ENCODE measurements at places on chromosomes 3 and 15.

GRCh38 chr3:127078626-127079025 lies 95.7 kb downstream of the PLXNA1 start:
- no peak for DNase-seq

GRCh38 chr3:139718415-139718814 lies 40.6 kb upstream of the NMNAT3 start:
- DNase-seq, result no peak

- no peak for DNase-seq
Observed at GRCh38 chr3:141152130-141152529, 79.5 kb upstream of the PXYLP1 start.

DNA sequence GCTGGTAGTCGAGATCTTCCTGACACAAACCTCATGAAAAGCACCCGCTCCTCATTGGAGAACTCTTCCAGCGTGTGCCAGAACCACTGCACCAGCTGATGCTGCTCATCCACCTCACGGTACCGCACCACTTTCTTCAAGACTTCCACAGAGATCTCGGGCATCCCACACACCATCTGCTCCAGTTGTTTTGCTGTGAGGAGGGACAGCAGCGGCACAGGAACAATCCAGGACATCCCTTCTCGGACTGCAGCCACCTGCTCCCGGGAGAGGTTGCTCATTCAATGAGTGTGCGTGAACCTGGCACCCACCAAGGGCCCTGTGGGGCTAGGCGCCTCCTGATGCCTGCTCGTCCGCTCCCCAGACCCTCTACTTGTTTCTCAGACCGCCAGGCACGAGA lies 15.1 kb downstream of the FBXL22 start:
- no peak for DNase-seq

DNA sequence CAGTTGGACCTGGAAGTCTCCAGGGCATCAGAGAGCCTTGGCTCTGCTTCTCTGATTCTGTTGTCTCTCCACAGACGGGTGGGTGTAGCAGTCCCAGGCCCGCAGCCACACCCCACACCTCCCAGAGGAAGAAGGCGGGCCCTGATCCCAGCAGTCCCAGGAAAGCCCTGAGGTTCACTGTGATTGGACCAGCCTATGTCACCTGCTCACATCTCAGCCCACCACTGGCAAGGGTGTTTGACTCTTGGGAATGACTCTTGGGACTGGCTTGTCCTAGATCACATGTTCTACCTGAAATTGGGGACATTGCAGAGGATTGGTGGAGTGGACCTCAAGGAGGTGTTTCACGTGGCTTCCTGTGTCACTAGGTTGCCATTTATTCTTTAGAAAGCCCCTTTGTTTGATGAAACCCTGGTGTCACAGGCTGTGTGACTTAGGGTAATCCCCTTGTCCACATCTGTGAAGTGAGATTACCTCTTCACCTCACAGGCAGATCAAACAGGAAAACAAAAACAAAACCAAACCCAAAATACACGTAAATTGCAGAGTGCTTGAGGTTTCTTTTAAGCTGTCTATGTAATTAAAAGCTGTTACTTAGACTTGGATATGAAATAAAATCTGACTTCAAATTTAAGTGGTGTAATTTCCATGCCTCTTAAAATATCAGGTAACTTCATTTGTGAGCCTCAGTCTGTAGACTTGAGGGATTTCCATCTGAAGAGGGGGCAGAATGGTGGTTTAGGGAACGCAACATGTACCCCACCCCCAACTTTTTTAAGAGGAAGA lies 26.7 kb downstream of the FLNB start:
- peak; percentile 90 for DNase-seq

DNA sequence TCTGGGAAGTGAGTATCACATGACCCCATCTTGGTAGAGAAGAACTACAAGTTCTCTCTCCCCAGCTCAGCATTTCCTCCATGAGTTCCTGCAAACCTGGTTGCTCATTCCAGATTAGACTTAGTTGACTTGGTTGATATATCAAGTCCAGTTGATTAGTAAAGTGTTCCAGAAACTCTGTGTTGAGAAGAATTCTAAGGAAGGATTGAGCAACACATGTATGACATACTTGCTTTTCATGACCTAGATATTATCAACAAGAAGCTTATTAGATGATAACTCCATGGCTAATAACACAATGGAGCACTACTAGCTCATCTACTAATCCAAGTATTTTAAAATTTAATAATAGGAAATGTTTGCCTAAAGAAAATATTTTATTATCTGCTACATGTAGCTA lies 6.4 kb upstream of the EID1 start:
- no peak for DNase-seq

DNA sequence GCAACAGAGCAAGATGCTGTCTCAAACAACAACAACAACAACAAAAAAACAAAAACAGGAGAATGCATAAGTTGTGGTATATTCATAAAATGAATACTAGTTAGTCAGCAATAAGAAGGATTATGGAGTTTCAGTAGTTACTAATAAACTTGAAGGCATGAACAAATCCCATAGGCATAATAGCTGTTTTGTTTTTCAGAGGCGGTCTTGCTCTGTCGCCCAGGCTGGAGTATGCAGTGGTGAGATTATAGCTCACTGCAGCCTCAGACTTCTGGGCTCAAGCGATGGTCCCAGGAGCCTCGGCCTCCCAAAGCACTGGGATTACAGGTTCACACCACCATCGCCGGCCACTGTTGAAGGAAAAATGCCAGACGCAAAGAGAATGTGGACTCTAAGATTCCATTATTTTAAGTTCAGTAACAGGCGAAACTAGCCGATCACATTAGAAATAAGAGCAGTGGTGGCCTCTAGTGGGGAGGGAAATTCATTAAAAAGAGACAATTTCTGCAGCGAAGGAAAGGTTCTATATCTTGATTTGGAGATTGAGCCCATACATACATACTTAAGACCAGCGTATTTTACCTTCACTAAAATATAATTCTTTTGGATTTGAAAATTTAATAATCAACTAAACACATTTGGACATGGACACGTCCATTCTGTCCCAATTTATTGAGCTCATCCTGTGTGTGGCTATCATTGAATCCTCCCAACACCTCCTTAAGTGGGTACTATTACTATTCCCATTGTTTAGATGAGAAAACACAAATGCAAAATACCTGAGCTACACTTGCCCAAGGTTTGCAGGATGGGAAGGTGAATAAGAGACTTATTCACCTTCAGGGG lies 27.4 kb upstream of the HDAC11 start:
- peak; percentile 74 for DNase-seq

GRCh38 chr3:88195951-88196434 lies 46.2 kb downstream of the C3orf38 start:
- no peak for DNase-seq

GRCh38 chr3:176692199-176692965 lies 504.9 kb downstream of the TBL1XR1 start:
- no peak for DNase-seq

DNA sequence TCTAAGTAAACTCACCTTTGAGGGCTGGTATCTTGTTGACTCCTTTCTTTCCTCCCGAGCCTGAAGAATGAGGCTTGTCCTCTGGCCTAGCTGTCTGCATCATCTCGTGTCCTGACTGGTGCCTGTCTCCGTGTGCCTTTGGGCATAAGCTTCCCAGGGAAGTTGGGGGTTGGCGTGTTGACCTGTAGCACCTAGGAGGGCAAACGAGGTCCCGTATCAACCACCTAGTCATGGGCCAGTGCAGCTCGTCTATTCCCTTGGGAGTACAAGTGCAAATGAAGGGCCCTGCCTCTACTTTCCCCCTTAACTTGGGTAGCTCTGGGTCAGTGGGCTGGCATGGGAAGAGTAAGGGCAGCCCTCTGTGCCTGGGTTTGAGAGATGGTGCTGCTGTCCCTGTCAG lies 8.7 kb downstream of the TEX264 start:
- no peak for DNase-seq

GRCh38 chr3:10956986-10957385 lies 35.6 kb upstream of the SLC6A1 start:
- DNase-seq, result no peak

DNA sequence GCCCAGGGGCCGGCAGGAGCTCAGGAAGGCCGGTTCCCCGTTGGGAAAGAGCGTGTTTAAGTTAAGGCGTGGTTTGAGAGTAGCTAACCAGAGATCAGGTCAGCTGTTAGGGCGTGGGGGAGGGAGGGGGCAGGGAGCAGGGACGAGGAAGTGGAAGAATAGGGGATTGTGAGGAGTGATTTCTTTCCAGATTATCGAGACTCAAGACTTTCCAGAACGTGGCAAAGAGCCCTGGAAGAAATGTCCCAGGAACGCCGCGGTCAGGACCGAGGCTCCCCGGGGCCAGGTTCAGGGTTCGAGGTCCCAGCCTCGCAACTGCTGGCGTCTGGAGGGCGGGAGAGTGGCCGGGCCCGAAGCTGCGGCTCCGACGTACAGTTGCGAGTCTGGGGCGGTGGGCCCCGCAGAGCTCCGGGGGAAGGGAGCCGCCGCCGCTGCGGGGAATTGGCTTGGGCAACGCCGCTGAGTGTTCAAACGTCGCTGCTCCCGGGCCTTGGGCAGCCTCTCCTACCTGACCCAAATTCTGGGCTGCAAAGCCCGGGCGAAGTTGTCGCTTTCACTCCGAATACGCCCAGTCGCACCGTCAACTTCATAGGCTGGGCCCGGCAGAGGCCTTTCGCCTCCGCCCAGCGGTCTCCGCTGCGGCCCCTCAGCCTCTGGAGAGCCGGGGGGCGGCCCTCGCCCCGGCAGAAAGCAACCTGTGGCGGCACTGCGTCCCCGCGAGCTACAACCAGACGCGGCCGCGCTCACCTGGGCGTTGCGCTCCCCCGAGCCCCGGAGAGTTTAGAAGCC lies 9.5 kb downstream of the ISL2 start:
- DNase-seq, result no peak

- DNase-seq, result no peak
Observed at GRCh38 chr3:133442518-133442917, 42.7 kb downstream of the BFSP2 start.

DNA sequence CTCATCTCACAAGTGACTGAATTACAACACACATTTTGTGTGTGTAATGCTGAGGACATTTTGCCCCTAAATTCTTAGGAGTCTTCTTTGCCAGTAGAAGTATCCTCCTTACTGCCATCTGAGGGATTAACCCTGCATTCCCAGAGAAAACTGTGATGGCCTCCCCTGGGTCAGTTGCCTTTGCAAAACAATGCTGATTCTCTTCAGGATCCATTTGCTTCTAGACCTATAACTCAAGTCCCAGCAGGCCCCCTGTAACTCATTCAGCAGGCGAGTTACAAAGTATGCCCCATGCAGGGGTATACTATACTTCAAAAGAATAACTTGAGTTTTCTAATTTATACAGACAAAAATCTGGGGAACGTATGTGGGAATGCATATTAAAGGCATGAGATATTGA lies 6.6 kb upstream of the MCF2L2 start:
- DNase-seq, result no peak

DNA sequence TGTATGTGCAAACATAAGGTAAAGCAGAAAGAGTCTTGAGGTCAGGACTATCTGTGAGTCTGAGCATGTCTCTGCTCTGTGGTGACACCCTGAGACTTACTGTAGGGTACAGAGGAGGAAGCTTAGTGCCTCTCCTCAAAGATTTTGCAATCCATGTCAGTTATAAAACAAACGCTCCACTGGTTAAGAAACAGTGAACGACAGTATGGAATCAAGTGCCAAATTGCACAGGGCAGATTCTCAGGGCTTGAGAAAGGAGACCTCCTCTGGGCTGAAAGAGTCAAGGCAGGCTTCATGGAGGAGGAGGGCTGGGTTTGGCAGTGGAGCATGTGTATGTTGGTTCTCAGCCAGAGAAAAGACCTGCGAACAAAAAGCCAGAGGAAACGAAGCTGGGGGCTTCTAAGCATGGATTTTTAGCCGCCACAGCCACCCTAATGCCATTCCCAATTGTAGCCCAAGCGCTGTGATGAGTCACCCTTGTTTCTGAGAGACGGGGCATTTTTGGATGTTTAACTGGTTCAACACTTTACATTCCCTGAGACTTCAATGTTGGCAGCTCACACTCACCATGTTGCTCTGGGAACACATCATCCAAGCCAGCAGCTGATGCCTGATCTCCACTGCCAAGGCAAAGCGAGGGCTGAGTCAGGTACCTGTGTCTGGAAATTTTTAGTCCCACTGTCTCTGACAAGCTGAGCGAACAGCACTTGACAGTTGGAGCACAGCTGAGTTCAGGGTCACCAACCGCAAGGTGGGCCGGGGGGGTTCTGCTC lies 3.4 kb upstream of the DGKG start:
- no peak for DNase-seq

GRCh38 chr3:158773845-158774830 lies 27.7 kb upstream of the MFSD1 start:
- DNase-seq, result no peak

Measured in MM.1S (cell line).